ENCODE measurements at places on chromosomes 7 and 10.

DNA sequence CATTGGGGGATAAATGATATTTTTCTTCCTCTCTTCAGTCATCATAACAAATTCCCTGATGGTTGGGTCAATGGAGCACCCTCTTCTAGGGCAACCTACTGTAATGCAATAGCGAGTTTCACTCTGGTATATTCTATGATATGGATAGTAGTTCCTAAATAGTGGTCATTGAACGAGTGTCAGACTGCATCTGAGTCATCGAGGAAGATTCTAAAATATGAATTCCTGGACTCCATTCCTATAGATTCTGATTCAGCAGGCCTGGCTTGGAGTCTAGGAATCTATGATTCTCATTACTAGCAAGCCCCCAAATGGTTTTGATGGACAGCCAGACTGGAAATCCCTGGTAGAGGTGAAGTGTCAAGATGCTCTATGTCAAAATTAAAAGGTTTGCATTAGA, 254.5 kb downstream of the BUB3 start:
- no peak for DNase-seq

DNA sequence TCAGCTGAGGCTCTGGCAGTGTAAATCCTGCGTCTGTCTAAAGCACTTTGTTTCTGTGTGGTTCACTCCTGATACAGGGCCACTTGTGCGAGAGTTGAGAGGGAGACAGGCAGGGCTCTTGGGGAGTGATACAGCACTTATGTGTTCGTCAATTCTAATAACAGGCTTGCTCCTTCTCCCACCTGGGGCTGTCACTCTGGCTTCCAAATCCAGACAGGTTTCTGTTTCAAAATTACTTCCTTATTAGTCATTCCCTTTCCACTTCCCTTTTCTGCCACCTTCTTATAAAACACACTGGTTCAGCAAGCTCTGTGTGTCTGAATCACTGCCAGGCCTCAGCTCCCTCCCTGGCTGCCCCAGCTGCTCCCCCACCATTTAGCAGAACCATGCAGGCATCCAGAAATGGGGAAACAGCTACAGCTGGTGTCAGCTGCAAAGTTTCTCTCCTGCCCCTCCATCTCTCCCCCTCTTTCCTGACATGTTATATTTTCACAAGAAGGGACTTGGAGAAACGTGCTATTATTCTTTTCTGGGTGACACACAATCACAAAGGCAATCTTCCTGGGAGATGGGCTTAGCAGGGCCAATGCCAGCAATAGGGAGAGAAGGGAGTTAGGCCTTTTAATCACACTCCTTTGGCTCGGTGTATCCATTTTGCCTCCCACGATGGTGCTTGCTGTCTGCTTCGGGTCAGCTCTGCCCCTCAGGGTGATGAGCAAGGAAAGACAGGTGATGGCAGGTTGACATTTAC, 58.4 kb upstream of the ZNRF2 start:
- DNase-seq = no peak

GRCh38 chr10:123035467-123036086, 26.8 kb downstream of the ACADSB start:
- no peak for DNase-seq

GRCh38 chr7:40658729-40659128, 523.9 kb downstream of the SUGCT start:
- DNase-seq = no peak

DNA sequence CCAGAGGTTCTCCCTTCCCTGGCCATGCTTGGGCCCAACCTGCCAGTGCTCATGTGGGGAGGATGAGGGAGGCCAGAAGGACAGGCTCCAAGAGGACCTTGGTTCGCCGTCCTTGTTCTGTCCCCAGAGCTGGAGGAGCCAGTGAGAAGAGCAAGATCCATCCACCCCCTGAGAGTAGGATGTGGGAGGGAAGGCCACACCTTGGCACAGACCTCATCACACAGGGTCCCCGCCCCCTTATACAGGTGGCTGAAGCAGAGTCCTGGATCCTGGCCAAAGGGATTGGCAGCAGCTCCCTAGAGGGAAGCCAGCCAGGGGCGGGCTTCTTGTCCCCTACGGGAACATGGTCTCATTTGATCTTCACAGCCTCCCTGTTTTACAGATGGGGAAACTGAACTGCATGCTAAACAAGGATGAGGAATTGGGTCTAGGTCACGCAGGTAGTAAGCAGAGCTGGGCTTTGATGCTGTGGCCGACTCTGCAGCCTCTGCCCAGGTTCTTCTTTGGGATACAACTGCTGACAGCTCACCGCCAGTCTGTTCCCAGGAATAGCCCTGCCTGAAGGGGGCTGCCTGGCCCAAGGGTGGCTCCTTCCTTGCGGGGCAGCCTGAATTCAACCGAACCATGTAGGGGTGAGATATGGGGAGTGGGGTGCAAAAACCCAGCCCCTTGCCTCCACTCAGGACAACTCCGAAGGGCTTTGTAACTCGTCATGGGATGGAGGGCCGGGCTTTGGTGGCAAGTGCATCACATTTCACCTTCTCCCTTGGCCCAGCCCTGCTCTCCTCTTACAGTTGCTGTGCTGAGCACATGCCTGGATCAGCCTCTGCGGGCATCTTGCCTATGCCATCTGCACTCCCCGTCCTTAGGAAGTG, 62.2 kb upstream of the KDM7A start:
- no peak for DNase-seq
